ENCODE measurements at places on chromosomes 3 and 15.

GRCh38 chr15:57680021-57680420, 26.5 kb upstream of the POLR2M start:
- DNase-seq, result no peak

DNA sequence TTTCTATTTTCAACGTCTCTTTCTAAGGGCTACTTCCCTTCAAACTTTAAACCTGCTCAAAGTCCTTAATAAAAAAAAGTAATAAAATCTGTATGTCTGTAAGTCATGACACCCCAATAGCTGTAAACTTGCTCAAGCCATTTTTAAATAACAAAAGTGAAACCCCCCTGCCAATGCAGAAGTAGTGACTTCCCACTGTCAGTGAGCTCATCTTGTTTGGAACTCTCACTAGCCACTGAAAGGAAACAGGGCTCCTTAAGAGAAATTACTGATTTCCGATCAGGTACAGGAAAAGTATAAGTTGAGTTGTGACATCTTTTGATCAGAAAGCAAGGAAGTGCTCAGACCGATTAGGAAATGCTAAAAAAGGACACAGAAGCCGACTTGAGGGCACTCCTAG, 27.6 kb upstream of the GPR171 start:
- no peak for DNase-seq

DNA sequence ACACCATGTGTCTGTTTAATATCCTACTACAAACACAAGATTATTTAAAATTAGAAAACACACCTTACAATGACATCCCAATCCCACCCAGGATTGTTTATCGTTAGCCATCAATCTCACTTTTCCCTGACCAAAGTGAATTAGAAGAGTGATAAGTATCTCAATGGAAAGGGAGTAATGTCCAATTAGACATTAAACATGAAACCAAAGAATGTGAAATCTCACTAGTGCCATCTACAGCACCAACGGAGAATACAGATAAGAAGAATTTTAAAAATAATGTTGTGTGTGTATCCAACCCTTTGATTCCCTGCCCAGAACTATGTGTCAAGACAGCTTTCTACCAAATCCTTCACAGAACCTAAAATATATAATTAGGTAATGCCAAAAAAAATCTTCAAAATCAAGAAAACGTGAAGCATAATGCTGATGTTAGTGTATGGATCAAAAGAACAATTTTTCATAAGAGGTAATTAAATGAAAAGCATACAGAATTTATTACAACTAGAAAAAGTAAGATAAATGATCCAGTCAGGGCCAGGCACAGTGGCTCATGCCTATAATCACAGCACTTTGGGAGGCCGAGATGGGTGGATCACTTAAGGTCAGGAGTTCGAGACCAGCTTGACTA, 64.2 kb downstream of the SCAPER start:
- no peak for DNase-seq

DNA sequence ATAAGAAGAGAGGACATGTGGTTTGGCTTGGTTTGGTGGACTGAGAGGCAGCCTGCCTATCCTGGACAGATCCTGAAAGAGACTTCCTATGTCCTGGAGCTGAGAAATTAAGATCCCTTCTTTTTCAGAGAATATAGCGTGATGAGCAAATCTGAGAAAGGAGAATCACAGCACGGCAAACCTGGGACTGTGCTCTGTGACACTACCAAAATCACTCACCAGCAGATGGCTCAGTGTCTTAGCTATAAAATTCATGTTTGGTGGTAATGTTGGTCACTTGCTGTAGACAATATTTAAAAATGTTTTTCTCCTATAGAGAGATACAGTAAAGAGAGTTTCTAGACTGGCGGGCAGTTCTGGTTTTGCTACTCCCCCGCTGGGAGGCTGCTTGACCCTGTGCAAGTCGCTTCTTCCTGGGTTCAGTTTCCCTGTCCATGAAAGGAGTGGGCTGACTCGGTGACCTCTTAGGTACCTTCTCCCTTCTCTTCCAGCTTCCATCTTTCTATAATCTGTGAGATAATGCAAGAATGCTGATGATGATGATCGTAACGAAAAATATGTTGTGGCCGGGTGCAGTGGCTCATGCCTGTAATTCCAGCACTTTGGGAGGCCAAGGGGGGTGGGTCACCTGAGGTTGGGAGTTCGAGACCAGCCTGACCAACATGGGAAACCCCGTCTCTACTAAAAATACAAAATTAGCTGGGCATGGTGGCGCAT, 7.6 kb upstream of the HES1 start:
- no peak for DNase-seq

- no peak for DNase-seq
Observed at GRCh38 chr3:109045271-109046040, 72.5 kb downstream of the MORC1 start.

DNA sequence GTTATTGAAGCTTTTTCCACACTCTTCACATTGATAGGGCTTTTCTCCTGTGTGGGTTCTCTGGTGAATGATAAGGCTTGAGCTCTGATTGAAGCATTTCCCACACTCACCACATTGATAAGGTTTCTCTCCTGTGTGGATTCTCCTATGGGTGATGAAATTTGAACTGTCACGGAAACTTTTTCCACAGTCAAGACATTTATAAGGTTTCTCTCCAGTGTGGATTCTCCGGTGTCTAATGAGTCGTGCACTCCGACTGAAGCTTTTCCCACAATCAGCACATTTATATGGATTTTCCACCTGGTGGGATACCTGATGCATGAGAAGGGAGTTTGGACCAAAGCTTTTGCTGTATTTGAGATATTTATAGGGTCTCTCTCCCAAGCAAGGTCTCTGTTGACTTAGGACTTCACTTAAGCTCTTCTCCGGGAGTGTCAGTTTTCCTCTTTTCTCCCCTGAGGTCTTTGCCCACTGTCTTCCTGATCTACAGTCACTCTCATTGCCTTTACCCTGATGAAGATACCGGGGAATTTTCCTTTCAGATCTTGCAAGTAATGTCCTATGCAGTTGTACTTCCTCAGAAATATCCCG, 9.4 kb downstream of the ZSCAN29 start:
- no peak for DNase-seq

GRCh38 chr15:46344915-46345314, 710.1 kb downstream of the SQOR start:
- DNase-seq, result no peak

DNA sequence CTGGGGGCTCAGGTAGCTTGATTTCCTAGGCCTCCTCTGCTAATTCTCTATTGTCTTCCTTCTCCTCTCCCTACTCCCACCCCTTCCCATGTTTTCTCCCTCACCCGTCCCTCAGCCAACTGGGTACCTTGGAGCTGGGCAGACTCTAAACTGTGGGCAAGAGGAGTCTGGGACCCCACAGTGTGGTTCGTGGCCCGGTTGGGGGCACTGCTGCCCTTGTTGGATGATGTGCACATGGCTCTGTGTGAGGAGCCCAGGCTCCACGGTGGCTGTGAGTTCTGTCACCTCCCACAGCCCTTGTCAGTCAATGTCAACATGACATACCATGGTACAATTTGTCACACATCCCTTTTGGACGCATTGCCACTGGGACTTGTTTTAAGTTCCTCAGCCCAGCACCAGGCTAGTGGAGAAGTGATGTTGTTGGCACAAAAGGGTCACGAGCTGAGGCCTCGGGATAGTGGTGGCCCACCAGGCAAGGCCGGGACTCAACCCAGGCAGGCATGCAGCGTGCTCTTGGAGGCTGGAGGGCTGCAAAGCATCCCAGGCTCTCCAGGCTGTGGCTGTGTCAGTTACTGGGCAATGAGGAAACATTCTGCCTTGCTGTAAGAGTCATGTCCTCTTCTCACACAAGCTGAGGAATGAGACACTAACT, 142.3 kb downstream of the TLE3 start:
- DNase-seq, result no peak

Measured in T-helper 17 cell (primary cell).